Esophagus mucosa (tissue), 1 donor: ENCODE measurements at places on chromosomes 5 and 9.

- ATAC-seq = no peak
These were observed 121.5 kb downstream of the RMI1 start for GRCh38 chr9:84101964-84102632.

GRCh38 chr9:21995666-21996398, 1.2 kb downstream of the CDKN2B-AS1 start:
- ATAC-seq = peak; percentile 24

- ATAC-seq = peak; percentile 72
These were observed 40.3 kb upstream of the TNFAIP8 start for GRCh38 chr5:119315516-119315949.

DNA sequence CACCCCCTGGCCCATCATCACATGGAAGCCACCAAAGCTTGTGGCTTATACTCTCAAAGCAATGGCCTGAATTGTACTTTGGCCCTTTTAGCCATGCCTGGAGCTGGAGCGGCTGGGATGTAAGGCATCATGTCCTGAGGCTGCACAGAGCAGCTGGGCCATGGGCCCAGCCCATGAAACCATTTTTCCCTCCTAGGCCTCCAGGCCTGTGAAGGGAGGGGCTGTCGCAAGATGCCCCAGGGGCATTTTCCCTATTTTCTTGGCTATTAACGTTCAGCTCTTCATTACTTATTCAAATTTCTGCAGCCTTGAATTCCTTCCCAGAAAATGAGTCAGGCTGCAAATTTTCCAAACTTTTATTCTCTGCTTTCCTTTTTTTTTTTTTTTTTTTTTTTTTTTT, 27.7 kb downstream of the FST start:
- ATAC-seq = no peak

DNA sequence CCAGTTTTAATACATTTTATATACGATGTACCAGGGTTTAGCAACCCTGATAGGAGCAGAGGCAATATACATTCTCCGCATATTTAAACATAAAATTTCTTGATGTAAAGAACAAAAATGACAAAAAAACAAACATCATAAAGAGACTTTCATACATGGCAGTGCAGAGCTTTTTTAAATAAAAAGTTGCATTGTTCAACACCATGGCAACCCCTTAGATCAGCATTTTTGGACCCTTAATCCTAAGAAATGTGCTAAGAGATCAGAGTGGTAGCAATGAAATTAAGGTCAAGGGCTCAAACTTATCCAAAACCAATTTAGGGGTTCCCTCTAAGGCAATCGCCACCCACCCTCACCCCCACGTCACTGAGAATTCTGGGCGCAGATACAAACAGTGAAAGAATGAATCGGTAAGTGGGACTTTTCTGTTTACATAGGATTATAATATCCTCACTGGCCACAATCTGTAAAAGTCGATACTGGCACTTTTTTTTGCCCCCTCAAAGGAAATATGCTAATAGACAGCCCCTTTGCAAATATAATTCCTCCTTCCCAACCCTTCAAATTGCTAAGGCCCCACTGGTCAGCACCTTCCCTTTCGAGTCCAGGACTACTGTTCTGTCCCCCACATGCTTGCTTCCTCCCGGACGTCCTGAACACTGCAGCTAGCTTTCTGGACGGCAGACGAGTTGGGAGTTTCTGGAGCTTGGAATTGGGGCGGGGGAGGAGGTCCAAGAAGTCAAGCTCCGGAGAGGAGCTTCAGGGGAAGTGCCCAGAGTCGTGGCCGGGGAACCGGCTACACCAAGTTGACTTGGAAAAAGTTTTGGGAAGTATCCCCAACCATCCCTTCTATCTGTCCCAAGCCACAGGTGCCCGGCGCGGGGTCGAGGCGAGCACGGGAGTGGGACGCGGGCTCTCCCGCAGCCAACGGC, 2.2 kb downstream of the GAS1 start:
- ATAC-seq = no peak

DNA sequence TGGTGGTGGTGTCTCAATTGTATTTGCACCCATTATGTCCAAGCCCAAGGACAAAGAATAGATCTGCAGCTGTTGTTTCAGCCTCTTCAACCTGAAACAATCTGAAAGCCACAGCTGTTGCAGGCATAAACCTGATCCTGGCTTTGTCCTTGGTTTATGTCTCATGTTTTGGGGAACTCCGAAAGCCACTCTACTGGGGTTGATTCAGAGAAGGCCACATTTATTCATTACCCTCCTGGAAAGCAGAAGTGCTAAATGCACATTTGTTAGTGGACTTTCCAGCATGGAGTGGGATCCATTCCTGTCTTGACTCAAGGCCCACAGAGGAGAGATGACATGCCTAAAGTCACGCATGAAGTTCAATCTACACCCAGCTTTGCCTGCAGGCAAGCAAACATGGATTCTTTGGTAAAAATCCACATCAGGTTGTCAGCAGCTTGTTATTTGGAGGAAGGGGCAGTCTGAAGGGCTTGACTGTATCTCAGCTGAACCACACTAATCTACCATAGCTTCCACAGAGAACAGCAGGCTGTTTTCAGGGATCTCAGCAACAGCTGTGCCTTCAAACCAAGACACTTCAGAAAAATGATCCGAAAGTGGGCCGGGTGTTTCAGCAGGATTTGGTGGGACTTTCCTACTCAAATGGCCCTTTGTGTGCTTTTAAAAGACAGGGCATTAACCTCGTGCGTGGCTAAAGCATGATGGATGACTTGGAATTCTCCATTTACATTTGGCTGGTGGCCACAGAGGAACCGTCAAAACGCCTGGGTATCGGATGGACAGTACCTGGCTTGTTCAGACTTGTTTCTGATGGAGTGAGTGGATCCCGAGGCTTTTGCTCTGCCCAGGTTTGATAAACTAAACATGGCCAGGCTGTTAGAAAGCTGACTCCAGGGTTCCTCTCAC, 36.2 kb upstream of the ADAM19 start:
- ATAC-seq = no peak

DNA sequence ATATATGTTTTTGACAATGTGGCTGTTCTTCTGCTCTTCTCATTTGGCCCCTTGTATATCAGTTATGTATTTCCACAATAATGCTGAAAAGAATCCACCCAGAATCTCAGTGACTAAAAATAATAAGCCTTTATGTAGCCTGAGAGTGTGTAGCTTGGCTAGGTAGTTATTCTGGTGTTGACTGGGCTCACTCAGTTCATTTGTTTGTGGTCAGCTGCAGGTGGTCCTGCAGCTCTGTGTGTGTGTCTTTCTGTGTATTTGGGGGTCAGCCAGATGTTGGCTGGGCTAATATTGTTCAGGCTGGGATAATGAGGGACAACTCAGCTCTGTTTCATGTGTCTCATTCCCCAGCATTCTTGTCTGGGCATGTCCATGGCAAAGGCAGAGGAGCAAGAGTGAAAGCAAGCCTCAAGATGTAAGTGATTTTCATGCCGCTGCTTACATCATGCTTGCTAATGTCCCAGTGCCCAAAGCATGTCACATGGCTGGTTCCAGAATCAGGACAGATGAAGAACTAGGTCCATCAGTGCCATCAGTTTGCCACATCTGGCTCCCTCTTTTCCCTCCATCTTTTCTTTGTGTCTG, 162.8 kb downstream of the KCTD16 start:
- no peak for ATAC-seq

DNA sequence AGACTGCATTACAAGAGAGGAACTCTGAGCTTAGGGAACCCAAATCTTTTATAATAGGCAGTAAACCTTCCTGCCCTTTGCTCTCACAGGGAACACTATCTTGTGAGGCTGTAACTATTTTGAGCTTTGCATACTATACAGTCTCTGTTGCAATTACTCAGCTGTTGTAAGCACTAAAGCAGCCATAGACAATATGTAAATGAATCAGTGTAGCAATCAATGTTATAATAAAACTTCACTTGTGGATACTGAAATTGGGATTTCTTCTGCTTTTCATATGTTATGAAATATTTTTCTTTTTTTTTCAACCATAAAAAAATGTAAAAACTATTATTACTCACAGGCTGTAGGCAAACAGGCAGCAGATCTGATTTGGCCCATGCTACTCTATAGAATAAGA, 16.7 kb upstream of the UBQLN1 start:
- ATAC-seq = no peak

GRCh38 chr5:58523956-58524355, 32.7 kb downstream of the GAPT start:
- ATAC-seq = no peak

DNA sequence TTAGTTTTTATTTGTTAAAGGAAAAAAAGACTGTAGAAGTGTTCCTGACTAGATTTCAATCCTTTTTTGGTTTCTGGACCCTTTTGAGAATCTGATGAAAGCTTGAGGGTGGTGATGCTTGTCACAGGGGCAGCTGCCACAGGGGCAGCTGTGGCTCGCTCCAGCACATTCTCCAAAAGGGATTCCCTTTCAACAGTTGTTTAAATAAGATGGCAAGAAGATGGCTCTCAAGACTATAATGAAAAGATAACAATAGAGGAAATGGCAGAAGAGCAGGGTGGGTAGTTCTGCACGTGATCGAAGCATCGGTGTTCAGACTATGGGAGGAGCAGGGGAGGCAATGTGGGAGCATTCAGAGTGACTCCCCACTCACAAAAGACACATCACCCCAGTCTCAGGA, 46.5 kb upstream of the TNFAIP8 start:
- no peak for ATAC-seq

- no peak for ATAC-seq
These were observed 110.4 kb downstream of the TLE4 start for GRCh38 chr9:79682076-79682736.

GRCh38 chr9:135883410-135884089, 23.8 kb downstream of the CAMSAP1 start:
- no peak for ATAC-seq

DNA sequence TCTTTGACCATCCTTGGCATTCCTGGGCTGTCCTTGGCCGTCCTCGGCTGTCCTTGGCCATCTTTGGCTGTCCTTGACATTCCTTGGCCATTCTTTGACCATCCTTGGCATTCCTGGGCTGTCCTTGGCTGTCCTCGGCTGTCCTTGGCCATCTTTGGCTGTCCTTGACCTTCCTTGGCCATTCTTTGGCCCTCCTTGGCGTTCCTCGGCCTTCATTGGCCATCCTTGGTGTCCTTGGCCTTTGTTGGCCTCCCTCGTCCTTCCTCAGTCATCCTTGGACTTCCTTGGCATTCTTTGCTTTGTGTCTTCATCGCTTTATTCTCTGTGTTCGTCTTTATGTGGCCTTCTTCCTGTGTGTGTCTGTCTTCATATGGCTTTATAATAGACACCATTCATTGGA, 20.7 kb downstream of the NDUFS6 start:
- no peak for ATAC-seq

DNA sequence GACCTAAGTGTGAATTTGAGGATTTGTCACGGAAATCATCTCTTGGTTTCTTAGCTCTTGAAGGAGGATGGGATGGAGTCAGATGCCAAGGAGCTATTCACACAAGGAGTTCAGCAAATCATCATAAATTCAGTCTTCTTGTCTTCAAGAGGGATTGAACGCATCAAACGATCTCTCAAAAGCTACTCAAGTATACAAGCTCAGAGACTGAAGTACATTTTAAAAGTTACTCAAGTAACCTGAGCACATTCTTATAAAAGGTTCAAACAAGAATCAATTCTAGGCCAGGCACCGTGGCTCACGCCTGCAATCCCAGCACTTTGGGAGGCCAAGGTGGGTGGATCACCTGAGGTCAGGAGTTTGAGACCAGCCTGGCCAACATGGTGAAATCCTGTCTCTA, 21.1 kb upstream of the GOLPH3 start:
- ATAC-seq = no peak

- ATAC-seq = no peak
These were observed 115.7 kb upstream of the NR5A1 start for GRCh38 chr9:124622882-124623281.

GRCh38 chr9:34375901-34376595, 650 bp downstream of the MYORG start:
- peak; percentile 6 for ATAC-seq

DNA sequence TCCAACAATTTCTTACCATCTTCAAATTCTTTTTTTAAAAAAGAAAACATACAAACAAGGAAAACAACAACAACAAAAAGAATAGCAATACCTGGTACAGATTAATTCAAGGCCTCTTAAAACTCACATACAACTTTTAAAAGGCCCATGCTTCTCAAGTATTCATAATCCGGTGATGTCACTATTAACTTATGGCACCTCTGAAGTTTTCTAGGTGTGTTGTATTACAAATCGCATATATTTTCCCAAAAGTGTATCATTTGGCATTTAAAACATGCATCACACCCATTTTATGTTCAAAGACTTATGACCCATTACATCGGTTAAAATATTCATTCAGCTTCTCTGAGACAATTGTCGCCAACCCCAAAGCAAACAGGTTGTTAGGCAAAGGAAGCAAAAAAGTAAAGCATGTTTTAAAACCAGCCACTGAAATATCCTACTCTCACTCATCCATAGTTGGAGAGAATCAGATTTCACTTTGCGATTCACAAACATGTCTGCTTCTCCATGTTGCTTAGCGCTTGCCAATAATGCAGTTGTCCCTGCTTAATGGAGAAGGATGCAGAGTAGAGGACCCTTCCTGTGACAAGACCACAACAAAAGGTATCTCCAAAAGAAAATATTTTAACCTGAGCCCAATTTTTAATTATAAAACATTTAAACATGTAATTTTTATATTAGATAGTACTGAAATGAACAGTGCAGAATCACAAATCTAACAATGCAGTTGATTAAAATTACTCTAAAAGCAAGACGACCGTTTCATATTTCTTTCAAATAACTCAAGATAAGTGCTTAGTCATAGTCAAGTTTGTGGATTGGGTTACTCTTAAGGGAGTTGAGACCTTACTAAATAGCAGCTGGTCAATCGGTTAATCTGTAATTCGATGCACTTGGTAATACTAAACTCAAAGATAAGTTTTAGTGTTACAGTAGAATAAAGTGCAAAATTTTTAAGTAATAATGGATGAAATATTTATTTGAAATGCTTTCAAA, 1.6 kb downstream of the SKP1 start:
- ATAC-seq = no peak

DNA sequence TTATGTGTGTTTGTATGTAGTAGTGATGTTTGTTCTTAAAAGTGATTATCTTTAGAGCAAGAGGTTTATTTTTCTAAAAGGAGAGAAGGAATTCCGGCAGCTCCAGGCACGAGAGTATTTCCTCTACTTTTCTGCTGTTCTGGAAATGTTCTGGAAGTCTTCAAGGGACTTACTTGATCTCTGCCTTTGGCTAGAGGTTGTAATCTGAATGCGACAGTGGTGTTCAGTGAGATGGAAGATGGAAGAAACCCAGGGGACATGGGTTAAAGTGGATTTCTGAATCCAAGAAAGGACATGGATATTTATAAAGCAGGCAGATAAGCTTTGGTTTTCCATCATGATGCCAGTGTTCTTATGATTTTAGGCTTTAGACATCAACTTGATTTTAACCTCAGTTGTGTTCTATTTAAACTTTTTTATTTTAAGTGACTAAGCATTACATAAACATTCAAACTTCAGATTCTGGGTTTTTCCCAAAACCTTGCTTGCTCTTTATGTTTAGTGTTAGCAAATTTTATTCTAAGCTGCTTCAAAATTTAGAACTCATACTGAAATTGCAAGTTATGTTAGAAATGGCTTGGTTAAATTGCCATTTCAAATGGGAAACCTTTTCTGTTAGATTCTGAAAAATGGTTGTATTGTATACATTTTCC, 3.6 kb downstream of the GPR21 start:
- ATAC-seq = no peak
